Temporal lobe (tissue), 4 donors: ENCODE measurements at places on chromosomes 1 and 21. TPM values are rescaled to one million over a fixed set of nuclear protein-coding genes. Genes with fewer than 3 reads are reported as not detected.

The OR2T29 gene
- total RNA-seq, result not detected

The SH3BGR gene
- 1.7 TPM for total RNA-seq

The CNR2 gene
- total RNA-seq, result under 0.01 TPM

The PAPPA2 gene
- 5.2 TPM for total RNA-seq

The CDCA8 gene
- total RNA-seq, result 1.2 TPM

The AGMAT gene
- 0.25 TPM for total RNA-seq

The OLIG1 gene
- 19.4 TPM for total RNA-seq

The KRTAP13-2 gene
- not detected for total RNA-seq

The GPR161 gene
- total RNA-seq, result 72.0 TPM

The SLC35A3 gene
- 28.5 TPM for total RNA-seq
